Muscle of leg (tissue), 16 donors: ENCODE measurements at places on chromosomes 11 and 22.

DNA sequence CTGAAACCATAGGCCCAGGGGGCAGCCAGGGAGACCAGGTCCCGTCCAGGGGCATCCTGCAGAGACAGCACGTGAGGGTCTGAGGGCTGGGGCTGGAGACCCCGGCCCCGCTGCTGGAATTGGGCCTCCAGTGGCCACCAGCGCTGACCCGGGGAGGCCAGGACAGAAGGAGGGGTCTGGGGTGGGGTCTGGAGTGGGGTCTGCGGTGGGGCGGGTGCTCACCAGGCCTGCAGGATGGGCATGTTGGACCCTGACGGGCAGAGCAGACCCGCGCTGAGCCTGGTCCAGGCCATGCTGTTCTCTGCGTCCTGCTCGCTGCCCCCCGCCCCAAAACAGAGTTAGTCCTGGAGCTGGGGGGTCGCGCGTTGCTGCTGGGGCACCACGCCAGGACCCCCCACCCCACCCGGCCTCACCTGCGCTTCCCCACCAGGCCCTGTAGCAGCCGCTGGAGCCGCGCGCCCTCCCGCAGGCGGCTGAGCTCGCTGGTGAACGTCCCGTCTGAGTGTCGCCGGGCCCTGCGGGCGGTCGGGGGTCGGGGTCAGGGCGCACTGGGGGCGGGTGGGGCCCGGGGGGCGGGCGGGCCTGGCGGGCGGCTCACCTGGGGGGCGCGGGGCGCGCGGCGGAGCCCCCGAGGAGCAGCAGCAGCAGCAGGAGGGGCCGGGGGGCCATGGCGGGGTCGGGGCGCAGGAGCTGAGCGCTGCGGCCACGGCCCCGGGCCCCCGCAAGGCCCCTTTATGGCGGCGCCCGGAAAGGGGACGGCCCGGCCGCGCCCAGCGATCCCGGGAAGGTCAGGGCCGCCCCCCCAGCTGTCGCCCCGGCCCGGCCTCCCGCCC, at the start of gene SCT:
Gene SCT, minus strand, starts transcription at position 707 of the 833 bp plus-strand sequence. Its CDS starts 38 bp downstream, at position 669.
- peak; percentile 25 for DNase-seq

- peak; percentile 75 for DNase-seq
These were observed 13.3 kb downstream of the SLCO2B1 start for GRCh38 chr11:75163921-75164849.

GRCh38 chr22:42131562-42131961, 952 bp upstream of the CYP2D6 start:
- no peak for DNase-seq

DNA sequence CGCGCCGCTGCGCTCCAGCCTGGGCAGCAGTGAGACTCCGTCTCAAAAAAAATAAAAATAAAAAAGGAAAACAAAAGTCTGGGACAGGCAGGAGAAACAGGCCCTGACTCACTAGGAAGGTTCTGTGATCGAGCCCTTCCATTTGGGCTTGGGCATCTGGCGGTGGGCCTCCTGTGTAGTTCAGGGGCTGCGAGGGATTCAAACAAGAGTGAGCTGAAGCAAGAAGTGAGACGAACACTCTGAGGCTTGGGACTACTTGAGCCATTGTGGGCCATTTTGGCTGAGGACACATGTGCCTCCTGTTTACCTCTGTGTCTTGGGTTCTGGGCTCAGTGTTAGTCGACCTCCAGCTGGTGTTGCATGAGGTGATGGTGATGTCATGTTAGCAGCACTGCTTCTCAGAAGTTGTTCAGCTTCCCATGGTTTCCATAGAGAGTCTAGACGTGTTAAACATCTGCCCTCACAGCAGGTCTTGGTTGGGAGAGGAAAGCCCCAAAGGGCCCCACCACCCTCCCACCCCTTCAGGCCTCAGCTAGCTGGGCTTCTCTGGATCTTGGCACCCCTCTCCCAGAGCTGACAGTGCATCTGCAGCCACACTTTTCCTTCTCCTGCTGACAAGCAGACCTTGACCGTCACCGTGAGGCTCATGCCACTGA, 57.8 kb downstream of the MED15 start:
- no peak for DNase-seq
